ENCODE measurements at places on chromosomes 2 and 18. TPM values are rescaled to one million over a fixed set of nuclear protein-coding genes. Genes with fewer than 3 reads are reported as not detected.

Gene SGPP2
- 0.77 TPM for total RNA-seq

Gene LHCGR
- not detected for total RNA-seq

Gene MAP3K20
- total RNA-seq = 36.2 TPM

Gene TEX44
- not detected for total RNA-seq

Gene POMC
- not detected for total RNA-seq

Gene GPR39
- total RNA-seq = 5.9 TPM

Gene OBSL1
- total RNA-seq = 15.2 TPM

Gene ZNF512
- 21.0 TPM for total RNA-seq

Gene TTC32
- total RNA-seq = 11.6 TPM

Gene AFF3
- total RNA-seq = 0.08 TPM

Gene MAPK4
- total RNA-seq = 0.15 TPM

Gene EFR3B
- total RNA-seq = 10.0 TPM

Gene DCAF17
- 11.8 TPM for total RNA-seq

Data from A549 treated with dexamethasone at 1 μM for 4 hours (cell line).